HuH-7.5 (cell line): ENCODE measurements at places on chromosomes 13 and 19.

DNA sequence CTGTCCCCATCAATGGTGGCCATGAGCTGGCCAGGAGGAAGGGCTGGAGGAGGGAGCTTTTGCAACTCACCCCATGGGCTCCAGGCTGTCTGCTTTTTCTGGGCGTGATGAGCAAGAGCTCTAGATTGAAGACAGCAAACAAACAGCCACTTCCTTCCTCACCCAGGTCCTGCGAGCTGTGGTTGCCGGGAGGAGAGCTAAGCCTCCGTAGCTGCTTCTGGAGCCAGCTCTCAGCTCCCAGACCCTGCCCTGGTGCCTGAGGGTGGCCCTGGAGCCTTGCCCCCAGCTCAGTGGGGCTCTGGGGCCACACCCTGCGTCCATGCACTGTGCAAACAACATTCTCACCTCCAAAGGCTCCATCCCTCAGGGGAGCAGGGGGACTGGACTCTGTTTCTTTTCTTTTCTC lies 6.2 kb downstream of the MYO1F start:
- DNase-seq = no peak

DNA sequence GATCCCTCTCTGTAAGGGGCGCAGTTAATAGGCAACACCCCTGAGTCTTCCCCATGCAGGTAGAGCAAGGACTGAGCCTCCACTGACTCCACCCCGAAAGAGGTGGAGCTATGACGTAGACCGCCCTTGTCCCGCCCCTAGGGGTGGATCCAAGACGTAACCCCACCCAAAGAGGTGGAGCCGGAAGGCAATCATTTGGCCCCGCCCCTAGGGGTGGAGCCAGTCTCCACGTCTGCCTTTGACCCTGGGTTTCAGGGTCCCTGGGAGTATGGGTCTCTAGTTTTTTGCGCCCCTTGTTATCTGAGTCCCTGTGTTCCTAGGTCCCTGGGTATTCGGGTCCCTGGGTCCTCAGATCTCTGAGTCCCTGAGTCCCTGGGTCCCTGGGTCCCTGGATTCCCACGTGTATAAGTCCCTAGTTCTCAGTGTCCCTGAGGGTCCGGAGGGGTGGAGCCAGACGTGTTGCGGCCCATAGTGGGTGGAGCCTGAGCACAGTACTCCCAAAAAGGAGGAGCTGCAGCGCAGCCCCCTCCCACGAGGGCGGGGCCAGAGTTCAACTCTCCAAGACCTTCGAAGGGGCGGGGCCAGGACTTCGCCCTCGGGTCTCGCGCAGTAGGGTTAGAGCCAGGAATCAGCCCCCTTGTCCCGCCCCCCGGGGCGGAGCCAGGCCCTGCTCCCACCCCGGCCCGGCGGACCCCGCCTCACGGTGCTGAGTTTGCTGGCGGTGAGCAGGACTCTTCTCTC lies 5.3 kb downstream of the DENND1C start:
- peak; percentile 89 for DNase-seq

DNA sequence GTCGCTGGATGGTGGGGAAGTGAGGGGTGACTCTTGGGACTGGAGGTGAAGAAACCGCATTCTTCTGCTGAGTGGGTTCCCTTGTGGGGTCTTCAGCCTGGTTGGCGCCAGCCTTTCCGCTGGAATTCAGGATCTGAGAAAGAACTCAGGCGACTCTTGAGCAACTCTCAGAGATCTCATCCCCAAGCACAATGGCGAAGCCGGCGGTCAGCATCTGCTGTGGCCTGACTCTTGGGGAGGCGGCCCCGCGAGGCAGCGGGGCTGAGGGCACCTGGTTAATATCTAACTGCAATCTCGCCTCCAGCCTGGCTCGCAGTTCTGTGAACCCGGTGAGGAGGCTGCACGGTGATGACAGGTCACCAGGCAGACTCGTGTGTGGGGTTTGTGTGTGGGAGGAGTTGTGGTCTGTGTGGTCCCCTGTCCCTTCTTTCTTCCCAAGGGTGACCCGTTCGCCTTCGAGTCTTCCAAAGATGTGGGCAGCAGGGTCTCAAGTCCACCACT lies 883 bp downstream of the ZNF441 start:
- peak; percentile 25 for DNase-seq

DNA sequence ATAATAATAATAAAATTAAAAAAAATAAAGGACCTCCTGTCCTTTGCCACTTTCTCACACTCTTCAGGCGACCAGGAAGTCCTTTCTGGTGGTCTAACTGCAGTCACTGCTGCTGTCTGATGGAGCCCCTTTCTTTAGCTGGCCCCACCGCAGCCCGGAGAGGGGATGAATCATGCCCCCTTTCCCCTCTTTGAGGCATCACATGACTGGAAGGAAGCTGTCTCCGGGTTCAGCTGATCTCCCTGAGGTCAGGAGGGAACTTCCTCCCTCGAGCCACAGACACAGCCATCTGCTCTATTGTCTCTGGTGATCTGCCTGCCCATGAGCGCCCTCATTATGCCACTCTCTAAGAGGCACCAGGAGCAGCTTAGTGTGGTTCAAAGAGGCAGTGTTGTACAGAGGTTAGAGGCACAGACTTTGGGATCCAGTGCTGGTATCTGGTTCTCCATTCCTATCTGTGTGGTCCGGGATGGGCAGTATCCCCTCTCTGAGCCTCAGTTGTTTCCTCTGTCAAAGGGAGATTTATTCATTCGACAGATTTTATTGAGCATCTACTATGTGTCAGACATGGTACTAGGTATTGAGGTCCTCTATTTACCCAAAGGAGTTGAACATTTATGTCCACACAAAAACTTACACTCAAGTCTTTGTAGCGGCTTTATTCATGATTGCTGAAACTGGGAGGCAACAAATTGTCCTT lies 30.0 kb downstream of the VAV1 start:
- no peak for DNase-seq

DNA sequence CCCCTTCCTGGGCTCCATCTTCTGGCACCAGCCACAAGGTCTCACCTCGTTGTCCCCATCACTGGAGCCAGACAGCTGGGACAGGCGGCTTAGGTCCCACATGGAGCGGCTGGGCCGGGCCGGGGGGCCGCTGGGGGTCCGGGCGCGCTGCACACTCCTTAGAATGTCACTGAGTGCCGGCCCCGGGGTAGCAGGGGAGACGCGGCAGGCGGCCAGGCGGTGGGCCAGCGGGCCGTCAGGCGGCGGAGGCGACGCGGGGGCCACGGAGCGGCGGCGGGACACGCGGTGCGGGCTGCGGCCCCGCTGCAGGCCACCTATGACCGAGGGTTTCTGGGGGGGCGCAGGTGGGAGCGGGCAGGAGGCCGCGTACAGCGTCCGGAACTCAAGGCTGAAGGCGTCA lies 3.1 kb upstream of the SPACA4 start:
- no peak for DNase-seq

- DNase-seq = no peak
Observed at GRCh38 chr13:25380741-25381324, 9.1 kb downstream of the ATP8A2 start.

- DNase-seq = no peak
Observed at GRCh38 chr13:31595563-31595962, 143.8 kb upstream of the RXFP2 start.

- DNase-seq = no peak
Observed at GRCh38 chr13:60275208-60275607, 111.5 kb upstream of the DIAPH3 start.

- DNase-seq = no peak
Observed at GRCh38 chr19:42124386-42124901, 7.8 kb downstream of the POU2F2 start.

- no peak for DNase-seq
Observed at GRCh38 chr19:49718511-49718910, 27.6 kb downstream of the CPT1C start.

GRCh38 chr13:109715902-109716301 lies 70.5 kb downstream of the IRS2 start:
- no peak for DNase-seq

- no peak for DNase-seq
Observed at GRCh38 chr19:14053500-14053899, 8.4 kb downstream of the PALM3 start.

DNA sequence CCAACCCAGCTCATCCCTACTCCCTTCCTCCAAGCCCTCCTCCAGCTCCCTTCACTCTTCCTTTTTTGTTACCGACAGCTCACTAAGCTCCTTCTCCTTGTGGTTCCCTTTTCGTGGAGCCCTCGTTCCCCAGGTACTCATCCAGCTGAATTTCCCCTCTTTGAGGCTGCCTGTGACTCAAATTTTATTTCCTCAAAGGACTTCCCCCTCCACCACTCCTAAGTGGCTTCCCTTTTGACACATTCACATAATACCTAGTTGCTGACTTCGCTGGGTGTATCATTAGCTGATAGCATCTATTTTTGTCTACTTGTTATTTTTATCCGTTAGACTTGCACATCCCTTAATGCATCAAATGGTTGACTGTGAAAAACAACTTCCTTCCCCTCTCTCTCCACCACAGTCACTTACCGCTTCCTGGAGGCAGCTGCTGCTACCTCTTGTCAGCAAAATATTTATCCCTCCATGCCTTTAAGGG lies 14.5 kb downstream of the FFAR2 start:
- no peak for DNase-seq

DNA sequence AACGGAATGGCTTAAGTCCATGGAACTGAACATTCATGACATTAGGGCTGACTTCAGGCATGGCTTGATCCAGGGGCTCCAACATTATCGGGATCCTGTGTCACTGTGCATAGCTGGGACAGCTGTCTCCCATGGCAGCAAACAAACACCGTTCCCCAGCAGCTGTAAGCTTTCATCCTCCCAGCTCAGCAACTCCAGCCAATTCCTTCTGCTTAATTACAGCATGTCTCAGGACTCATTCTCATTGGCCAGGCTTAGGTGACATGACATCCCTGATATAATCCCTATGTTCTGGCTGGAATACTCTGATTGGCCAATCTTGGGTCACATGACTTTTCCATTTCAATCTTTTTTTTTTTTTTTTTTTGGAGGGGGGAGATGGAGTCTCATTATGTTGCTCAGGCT lies 10.9 kb upstream of the TLE5 start:
- no peak for DNase-seq

GRCh38 chr13:28494778-28495537 lies at the start of gene FLT1:
TSS of gene FLT1 (minus strand) at chr13:28495128. CDS start at chr13:28494843, 285 bp downstream.
- no peak for DNase-seq

DNA sequence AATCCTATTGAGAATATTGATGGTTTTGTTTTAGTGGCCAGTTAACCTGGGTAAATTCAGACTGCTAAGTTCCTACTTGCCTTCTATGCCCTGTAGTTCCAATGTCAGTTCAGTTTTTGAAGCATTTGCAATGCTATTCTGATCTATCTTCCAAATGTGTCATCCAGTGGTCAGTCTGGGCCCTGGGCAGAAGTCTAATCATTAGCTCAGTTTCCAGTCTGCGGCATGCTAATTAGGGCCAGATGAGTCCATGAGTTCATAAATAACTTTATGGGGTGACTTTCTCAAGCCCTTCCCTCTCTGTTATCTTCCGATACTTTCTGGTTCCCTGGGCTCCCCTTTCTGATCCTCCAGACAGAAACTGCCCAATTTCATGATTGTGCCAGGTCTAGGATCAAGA lies 32.7 kb downstream of the FAM187B start:
- DNase-seq = no peak

DNA sequence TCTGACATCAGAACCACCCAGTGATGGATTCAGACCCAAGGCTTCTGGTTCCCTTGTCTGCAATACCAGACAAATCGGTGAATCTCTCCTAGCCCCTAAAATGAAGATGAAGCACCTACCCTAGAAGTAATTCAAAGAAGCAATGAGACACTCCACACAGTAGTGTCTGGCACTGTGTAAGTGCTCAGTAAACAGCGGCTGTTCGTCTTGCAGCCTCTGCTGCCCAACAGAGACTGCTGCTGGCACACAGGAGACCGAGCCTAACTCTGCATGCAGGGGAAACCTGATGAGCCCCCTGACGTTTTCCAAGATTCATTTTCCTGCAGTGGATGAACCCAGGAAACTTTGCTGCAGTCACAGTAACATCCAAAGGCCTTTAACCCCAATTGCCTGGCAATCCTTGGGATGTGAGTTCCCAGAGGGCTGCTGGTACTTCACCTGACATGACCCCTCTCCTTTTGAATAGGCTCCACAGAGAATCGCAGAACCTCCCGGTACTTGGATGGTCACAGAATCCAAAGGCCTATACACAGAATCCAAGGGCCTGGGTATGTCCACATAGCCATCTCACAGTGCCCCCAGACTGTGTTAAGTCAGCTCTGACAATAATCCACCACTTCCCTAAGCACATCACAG lies 6.7 kb downstream of the MED26 start:
- DNase-seq = no peak

- DNase-seq = peak; percentile 40
Observed at GRCh38 chr19:17576758-17577456, 21.5 kb downstream of the COLGALT1 start.

GRCh38 chr19:42111384-42111783 lies 20.9 kb downstream of the POU2F2 start:
- DNase-seq = no peak

GRCh38 chr13:25095851-25096453 lies at the start of gene PABPC3:
TSS of gene PABPC3 (plus strand) at chr13:25096136. CDS start at chr13:25096199, 63 bp downstream.
- DNase-seq = no peak

DNA sequence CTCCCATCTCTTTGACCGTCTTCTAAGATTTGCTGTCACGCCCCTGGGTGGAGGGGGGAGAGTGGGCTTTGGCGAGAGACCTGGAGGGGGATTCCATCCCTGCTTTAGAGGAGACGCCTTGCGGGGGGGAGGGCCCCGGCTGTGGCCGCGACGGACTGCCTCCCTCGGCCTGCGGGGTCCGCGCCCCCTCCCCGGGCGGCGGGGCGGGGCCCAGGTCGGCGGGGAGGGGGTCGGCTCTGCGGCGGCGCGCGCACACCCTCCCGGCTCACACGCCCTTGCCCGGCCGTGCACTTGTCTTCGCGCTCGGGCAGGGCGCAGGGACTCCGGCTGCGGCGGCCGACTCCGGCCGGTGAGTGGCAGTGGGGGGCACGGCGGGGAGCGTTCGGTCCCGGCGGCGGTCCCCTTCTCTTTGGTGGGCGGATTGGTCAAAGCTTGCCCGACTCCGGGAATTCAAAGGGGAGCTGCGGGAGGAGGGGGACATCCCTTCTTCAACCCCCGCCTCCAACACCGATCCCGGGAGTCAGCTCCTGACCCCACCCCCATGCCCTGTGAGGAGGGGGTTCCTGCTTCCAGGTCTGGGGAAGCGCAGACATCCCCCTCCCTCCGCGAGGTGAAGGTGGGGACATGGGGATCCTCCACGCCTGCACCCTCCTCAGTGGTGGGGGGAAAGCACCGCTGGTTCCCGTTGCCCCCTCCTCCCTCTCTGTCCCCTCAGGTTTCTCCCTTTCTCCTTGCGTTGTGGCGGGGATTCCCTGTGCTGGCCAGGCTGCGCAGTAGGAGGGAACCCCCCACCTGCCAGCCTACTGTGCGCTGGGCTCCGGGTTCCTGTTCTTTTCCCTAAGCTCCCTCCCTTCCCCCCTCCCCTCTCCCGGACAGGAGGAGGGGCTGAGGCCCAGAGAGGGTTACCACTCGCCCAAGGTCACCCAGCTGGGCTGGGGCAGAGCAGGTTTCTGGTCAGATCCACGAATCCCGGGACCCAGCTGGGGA lies 14.6 kb upstream of the KCNN1 start:
- no peak for DNase-seq
